ENCODE measurements at places on chromosomes 16 and 17.

DNA sequence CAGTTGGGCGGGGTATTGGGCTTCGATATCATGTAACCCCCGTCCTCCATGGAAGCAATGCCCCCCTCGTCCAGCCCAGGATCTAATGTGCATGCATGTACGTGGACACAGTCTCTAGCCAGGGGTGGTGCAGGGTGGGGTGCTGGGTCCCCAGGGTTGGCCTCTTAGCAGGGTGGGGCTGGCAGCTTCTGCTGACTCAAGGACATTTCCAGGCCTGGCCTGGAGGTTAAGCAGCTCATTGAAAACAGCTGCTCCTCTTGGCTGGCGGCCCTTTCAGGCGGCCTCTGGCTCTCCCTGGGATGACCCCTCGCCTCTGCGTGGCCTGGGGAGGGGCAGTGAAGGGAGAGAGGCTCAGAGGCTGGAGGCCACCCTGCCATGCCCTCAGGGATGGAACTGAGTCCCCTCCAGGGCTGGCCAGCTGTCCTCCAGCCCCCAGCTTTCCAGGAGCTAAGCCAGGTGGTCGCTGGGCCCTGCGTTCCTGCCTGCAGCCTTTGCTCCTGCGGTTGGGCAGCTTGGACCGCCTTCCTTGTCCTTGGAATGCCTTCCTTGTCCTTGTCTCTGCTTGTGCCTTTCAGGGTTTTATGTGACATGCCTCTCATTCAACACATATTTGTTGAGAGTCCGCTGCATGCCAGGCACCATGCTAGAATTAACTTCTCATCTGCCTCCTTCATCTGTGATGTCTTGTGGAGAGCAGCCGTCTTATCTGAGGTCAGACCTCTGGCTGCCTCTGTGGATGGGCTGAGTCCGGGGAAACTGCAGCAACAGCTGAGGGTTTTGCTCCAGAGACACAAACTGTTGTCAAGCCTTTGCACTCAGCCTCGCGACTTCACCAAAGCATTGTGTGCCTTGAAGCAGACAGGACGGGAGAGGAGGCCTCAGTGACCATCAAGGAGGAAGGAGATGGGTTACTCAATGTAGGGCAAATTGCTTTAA, 26.6 kb downstream of the MRC2 start:
- DNase-seq = no peak

DNA sequence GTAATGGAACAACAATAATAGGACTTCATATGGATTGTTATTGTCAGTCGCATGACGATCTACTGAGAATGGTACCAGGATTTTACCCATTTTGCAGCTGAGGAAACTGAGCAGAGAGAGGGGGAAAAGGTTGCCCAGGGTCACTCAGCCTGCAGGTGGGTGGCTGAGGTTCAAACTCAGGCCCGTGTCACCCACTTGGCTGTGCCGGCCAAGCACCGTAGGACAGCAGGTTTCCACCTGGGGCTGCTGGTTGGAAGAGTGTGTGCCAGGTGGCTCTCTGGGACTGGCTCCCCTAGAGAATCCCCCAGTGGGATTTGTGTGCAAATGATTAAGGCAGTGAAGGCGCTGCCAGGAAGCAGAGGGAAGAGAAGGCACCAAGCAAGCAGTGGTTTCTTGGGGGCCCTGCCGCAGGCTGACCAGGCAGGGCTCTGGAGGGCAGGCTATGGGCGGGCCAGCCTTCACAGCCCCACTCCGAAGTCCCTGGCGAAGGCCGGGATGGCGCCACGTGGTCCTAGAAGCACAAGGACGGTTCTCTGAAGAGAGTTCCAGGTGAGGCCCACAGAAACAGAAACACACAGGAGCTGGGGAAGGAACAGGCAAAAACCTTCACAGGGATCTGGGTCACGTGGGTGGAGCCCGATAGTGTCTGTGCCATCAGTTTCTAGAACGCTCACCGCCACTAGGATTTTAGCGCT, 163.5 kb downstream of the IRF8 start:
- DNase-seq = no peak

DNA sequence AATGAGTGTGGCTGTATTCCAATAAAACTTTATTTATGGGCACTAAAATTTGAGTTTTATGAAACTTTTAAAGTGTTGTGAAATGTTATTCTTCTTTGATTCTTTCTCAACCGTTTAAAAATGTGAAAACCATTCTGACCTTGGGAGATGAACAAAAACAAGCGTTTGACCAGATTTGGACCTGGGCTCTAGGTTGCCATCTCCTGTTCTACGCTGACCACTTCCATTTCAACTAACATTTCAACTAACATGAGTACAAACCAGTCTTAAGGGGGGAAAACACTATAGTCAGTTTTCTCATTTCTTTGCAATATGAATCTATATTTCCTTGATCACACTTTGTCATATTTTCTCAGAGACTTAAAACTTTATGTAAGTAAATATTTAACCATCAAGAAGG, 118.4 kb upstream of the IRX5 start:
- no peak for DNase-seq

DNA sequence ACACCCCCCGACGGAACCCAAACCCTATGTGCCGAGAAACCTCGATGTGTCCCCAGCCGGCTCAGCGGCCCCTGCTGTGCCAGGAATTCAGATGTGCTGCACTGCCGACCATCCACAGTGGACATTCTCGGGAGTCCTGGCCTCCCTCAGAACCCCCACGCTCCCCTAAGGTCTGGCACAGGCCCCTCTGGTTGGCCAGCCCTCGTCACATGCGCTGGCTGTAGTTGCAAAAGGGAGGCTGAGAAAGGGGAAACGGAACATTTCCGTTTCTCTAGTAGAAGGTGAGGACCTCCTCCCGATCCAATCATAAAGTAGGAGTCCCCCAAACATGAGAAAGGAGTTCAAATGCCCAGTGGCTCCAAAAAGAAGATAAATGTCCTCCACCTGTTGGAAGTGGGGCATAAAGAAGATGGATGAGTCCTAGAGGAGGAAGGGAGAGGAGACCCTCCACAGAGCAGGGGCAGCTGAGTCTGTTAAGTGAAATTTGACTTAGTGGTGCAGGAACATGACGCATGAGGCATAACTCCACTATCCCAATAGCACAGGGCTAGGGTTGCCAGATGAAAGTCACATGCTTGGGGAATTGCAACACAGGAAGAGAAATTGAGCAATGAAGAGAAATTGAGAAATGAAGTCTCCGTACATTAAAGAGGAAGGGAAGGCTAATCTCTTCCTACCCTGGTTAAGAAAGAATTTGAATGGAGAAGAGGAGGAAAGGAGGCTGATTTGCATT, 49.3 kb upstream of the WSB1 start:
- no peak for DNase-seq

- DNase-seq = no peak
Observed at GRCh38 chr17:74687886-74688285, 24.8 kb downstream of the CD300LF start.

DNA sequence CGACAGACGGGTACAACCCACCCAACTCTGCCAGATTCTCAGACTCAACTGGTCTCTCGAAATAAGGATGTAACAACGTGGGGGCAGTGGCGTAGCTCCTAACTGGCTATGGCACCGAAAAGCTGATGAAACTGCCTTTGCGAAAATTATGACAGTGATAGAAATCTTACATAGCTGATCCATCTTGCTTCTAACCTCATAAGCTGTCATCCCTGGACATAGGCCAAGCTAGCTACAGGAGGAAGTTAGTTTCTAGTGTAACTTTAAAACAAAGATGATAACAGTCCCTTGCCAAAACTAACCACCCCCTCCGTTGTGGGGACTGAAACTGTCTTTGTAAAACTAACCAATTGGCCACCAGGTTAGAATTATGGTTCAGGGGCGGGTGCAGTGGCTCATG, 220.1 kb downstream of the SLC39A11 start:
- no peak for DNase-seq

GRCh38 chr17:27762527-27763305, 37.6 kb downstream of the NOS2 start:
- DNase-seq = no peak

Data from nucleus accumbens (tissue), 56 donors.